Amniotic epithelial cell (primary cell): ENCODE measurements at places on chromosomes 4 and X.

DNA sequence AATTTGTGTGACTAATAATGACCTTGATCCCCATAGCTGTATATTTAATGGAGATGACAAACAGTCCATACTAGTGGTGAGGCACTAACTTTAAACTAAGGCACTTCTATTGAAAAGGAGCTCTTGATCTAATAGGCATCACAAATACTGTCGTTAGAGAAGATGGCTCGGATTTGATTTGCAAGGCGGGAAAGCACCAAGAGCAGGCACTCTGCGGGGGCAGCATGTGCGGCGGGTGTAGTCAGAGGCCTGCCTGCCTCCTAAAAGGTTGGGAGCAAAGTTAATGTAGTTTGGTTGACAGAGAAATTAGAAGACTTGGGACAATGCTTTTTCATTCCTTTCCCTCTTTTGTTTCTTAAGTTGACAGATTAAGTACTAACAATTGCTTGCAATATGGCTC, 278.8 kb downstream of the CFAP299 start:
- no peak for DNase-seq

DNA sequence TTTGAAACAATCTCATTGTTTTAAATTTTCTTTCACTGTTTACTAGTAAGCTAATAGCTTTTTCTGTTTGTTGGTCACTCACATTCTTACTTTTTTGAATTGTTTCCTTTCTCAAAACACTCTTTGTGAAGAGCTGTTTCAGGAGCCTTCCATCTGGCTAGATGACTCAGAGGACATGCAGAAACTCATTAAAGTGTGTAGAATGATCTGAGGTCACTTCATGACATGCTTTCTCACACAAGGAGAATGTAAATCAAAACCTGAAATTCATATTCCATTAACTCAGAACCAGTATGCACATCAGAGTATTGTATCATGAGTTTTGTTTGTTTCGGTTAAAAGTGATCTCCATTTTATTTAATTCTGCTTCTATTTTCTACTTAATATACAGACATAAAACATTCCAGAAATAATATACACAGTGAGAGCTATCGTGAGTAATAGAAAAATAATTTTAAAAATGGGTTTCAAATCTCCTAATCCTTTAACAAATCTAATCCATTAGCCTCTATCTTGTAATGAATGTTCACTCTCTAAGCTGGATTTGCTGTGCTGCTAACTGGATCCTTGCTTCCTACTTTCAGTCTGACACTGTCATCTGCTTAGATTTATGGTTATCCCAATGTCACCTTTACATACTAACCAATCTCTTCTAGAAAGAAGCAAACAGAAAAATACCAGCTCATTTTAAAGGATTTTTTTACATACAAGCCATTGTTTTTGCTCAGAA, 449.6 kb downstream of the FSTL5 start:
- DNase-seq: peak; percentile 83

DNA sequence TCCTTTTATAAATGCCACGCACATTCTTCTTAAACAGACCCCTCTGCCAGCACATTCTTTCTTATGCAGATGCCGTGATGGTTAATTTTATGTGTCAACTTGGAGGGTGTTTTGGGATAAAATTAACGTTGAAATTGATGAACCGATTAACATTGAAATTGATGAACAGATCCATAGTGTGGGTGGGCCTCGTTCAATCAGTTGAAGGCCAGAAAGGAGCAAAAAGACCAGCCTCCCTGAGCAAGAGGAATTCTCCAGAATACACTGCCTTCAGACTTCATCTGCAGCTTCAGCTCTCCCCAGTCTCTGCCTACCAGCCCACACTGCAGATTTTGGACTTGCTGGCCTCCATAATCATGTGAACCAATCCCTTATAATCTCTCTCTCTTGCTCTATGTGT, 233.6 kb upstream of the BCOR start:
- DNase-seq: no peak

DNA sequence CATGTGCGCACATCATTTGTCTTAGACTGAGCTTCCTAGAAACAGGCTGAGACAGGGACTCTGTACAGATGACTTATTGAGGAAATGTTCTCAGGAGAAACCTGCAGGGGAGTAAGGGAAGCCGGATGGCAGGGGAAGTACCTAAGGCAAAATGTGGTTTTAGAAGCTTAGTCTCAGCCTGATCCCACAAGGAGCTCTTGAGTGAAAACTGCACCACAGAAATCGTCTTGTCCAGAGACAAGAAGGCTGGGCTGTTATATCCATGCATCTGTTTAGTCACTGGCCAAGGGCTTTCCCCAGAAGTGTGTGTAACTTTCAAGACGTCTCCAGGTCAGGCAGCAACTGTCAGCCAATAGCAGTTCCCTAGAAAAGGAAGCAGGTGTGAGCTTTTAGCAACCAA, 86.0 kb downstream of the FUNDC1 start:
- DNase-seq: no peak
